CD4-positive, alpha-beta T cell treated with Interleukin-1 beta for 1 hour (primary cell): ENCODE measurements at places on chromosomes 4 and X.
A peak's percentile ranks its signal among the peaks of the same experiment; 100 is the strongest.

- no peak for DNase-seq
Measured at GRCh38 chr4:136909626-136910025, 622.7 kb downstream of the PCDH18 start.

DNA sequence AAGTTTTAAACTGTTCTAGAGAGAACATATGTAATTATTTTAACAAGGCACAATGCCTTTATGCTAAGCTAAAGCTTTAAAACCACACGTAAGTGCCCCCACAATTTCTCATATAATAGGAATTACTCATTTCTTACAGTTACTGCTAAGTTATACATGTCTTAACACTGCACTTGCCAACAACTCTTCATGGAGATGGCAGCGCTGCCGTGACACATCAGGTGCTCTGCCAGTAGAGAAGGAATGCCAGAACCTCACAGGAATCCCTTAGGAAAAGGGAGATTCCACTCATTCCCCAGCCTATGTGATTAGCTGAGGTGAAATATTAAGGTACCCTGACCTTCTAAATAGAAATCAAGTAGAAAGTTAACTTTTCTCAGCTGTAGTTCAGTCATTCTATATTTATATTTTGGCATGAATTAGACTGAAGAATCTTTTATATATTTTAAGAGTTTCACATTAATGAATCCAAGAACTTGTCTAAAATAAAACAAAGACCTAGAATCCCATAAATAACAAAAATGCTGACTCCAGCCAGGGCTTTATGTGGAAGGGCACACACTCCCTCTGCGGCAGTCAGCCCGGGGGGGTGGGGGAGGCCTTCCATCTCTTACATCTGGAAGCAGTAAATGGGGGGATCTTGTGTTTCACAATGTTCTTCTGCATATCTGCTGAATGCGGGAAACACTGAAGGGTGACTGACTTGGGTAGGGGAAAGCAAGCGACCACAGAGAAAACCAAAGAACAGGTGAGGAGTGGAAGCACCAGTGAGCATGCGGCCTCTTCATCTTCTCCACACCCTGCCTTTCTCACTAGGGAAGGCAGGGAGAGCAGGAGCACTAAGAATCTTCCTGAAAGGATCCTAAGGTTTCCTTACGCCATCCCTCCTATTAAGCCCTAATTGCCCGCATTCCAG lies 23.7 kb downstream of the ACSL1 start:
- no peak for DNase-seq

GRCh38 chr4:122259849-122260248 lies 107.7 kb downstream of the BLTP1 start:
- no peak for DNase-seq

- DNase-seq: no peak
Measured at GRCh38 chr4:88765729-88766128, 68.1 kb upstream of the NAP1L5 start.

- DNase-seq: no peak
Measured at GRCh38 chr4:149831656-149832208, 16.1 kb upstream of the IQCM start.

DNA sequence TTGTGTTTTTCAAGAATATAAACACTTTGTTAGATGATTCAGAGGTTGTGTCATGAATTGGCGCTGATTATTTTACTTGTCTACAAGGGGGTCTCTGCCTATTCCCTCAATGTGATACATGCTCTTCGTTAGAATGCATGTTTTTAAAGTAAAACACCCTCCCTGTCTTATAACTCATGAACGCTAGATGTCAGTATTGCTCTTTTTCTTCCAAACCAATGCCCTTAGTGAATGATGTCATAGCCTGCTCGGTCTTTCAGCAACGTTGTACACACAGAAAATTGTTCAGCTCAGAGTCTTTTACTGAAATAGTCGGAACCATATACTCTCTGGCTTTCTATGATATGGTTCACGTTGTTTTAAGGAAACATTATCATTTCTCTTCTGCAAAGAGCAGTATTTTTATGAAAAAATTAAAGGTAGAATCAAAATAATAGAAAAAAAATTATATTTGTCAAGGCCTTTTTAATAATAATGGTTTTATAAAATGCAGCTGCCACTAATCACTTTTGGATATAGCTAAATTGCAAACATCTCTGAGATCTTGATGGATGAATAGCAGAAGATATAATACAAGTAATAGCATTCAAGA lies 292.9 kb downstream of the TLL1 start:
- no peak for DNase-seq

GRCh38 chr4:119748853-119749252 lies 120.2 kb upstream of the PDE5A start:
- no peak for DNase-seq

GRCh38 chrX:123590842-123591486 lies 141.9 kb downstream of the THOC2 start:
- DNase-seq: no peak

DNA sequence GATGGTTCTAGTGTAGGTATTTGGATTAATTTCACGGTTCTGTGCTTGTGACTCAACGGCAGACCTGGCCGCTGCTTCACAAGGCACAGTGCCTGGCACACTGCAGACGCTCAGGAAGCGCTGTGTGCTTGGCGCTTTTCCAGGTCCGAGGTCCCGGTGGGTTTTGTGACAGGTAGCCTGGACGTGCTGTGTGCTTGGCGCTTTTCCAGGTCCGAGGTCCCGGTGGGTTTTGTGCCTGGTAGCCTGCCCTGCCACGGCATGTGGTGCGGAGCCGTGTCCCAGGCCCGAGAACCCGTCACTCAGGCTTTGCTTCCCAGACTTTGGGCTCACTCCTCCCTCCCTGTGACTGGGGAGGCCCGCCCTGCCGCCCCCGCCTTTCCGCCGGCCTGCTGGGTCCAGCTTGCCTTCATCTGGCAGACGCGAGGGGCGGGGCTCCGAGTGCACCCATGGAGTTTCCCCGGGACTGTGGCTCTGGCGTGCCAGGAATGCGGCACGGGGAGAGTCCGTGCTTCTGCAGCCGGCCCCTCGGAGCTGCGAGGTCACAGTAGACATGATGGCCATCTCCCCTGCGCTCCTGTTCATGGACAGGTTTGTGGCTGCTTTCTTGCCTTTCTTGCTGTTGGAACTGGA lies 44.2 kb downstream of the TBC1D14 start:
- DNase-seq: no peak

DNA sequence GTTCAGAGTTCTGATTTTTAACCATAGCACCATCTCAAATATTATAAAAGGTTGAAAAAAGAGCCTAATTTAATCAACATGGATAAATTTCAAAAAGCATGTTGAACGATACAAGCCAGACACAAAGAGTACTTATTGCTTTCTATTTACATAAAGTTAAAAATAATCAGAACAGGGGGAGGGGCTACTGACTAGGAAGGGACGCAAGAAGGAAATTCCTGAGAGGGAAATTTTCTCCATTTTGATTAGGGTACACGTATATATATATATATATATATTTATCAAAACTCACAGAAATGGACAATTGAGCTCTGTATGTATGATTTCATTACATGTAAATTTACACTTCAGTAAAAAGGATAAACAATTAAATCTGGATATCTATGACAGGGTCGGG lies 482 bp upstream of the MBTPS2 start:
- DNase-seq: peak; percentile 12

DNA sequence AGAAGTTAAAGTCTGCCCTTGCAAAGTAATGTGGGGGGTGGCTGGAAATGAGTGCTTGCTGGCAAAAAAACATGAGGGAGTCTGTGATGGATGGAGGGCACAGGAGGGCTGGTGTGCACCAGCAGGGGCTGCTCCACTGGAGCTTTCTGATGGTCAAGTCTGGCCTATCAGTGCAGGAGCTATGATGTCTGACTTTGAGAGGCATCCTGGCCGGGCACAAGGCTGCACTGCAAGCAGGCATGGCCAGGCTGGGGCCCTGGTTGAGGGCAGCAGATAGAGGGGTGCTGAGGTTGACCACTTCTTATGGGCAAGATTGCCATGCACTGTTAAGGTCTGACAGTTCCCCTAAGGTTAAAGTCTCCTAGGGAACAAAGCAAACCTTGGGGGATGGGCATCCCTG lies 1140.2 kb downstream of the FAM133A start:
- no peak for DNase-seq

- no peak for DNase-seq
Measured at GRCh38 chrX:22313766-22314165, 41.1 kb downstream of the CBLL2 start.

- no peak for DNase-seq
Measured at GRCh38 chr4:2783790-2784189, 9.1 kb upstream of the SH3BP2 start.

DNA sequence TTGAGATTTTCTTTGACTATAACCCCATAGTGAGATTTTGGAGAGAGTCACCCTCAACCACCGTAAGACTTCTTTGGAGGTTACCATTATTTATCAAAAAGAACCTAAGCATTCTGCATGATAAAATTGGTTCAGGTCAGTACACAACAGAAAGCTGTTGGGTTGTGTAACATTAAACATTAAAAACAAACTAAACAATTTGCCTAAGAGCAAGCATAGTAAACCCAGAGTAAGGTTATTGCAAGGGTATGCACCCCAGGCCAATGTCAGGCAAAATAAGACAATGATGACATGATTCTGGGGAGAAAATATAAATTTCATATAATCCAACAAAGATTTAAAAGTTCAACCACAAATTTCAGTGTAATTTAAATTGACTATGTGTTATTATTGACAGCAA lies 472.4 kb downstream of the SH2D1A start:
- no peak for DNase-seq

DNA sequence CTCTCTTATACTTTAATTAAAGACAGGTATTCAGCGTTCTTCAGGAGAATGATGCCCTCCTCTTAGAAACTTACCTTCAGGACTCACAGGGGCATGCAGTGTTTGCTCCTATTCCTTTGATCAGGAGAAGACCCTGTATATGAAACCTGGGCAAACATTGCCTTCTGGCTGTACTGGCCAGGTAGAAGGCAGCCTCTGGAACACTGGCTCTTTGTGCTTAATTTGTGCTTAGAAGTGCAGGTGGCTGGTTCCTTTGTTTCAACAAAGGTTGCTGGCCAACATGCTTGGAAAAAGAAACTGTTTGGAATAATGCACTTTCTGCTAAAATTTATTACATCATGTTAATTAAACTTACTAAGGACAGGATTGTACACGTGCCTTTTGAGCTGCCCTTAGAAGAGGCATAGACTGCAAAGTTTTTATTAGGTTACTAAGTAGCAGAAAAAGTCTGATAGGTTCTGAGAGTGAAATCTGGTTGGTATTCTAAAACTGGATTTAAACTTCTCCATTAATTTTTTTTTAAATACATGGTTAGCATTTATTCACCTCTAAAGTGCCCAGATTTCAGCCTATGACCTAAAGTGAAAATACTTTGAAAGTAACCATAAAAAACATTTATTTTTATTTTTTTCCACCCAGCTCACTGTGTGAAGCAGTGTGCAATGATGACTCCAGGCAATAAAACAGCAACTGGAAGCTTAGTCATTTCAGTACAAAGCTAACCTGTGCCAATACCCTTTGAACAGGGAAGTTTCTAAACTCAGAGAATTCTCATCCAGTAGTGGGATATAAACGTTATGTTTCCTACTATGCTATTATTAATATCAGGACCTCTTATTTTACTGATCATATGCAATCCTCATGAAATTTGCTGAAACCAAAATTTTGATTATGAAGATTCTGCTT lies 11.3 kb downstream of the RASSF6 start:
- no peak for DNase-seq

DNA sequence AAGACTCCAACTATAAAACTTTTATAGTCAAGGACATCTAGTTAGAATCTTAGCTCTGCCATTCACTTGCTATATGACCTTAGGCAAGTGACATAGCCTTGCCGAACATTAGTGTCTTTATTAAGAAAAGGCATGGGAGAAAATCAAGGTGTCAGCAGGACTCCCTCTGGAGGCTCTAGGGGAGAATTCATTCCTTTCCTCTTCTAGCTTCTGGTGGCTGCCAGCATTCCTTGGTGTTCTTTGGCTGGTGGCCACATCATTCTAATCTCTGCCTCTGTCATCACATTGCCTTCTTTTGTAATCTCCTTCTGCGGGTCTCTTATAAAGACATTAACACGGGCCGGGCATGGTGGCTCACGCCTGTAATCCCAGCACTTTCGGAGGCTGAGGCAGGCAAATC lies 99.8 kb downstream of the PPP1R2C start:
- DNase-seq: no peak

DNA sequence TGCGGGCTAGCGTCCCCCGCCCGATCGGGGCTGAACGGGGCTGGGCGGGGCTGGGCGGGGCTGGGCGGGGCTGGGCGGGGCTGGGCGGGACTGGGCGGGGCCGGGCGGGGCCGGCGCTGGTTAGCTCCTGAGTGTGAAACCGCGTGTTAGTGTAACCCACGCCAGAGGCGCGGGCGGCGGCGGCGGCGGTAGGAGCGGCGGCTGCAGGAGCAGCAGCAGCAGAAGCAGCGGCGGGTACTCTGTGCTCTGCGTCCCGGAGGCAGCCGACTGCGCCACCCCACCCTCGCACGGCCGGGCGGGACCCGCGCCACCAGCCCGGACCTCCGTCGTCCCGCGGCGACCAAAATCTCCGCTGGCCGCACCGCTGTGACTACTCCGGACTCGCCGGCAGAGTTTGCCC lies 128.1 kb downstream of the LAS1L start:
- peak; percentile 0 for DNase-seq

DNA sequence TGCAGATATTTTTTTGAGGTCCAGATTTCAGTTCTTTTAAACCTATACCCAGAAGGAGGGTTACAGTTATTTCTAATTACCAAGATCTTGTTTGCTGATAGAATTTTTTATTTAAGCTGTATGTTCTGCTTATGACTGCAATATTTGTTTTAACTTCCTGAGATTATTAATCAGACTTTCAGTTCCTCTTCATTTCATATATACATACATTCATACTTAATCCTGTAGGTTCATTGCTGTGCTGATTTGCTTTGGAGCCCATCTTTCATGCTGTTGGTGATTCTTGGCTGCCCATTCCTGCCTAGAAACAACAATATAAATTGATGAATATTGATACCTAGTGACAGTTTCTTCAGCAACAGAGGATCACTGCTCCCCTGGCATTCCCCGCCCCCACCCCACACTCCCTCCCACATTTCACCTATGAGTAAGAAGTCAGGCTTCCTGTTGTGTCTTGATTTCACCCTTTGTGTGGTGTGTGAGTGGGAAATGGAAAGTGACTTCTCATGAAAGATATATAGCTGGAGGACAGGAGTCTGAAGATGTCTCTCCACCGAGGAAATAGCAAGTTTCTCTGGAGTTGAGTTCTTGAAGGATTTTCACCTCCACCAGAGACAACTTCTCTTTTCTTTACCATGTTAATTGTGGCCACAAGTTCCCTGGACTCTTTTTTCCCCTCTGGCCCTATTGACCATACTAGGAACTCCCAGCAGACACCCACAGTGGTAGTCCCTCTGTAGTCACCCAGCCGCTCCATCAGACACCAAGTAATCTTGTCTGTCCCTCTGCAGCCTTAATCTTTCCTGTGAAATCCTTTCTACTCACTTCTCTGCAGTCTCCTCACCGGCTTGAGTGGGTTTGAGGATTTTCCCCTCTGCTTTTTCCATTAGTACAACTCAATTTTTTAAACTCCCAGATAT lies 118.4 kb downstream of the ASB9 start:
- peak; percentile 5 for DNase-seq

- no peak for DNase-seq
Measured at GRCh38 chrX:148956352-148956751, 455.9 kb downstream of the AFF2 start.

GRCh38 chr4:149031399-149031798 lies 589.2 kb upstream of the NR3C2 start:
- DNase-seq: no peak
